CD4-positive, alpha-beta T cell treated with Interferon alpha-2 for 1 hour (primary cell): ENCODE measurements at places on chromosomes 1 and 21.

DNA sequence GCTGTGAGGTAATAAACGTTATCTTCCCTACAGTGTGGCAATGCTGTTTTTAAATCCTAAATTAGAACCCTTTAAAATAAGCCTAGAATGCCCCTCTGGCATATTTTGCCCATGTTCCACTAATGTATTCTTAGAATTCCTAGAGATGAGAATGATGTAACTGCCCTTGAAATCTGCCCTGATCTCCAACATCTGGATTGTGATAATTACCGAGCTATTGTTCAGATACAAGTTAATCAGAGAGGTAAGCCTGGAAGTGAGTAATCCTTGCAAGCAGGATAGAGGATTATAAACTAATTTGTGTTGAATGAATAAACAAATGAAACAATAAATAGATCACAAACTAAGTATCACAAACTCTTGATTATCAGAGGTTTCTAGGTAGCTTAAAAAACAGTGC, 107.8 kb upstream of the DMRTA2 start:
- no peak for DNase-seq

DNA sequence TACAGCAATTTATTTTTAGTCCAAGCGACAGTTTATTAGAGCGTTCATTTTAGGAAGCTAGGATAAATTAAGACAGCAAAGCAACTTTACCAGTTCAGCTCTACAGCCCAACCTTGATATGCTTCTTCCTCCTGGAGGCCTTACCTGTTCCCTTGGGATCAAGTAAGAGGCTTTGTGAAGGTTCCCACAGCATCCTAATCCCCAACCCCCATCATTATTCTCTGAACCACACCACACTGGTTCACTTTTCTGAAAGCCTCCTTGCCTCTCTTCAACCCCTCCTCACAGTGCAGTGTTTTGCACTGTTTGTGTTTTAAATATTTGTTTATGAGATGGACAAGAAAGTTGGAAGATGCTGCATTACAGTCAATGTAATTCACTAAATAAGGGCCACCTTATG, 126.3 kb upstream of the CXADR start:
- DNase-seq = no peak

GRCh38 chr1:155170101-155170785, 2.9 kb downstream of the KRTCAP2 start:
- no peak for DNase-seq

- no peak for DNase-seq
Measured at GRCh38 chr1:73475316-73475870, 722.6 kb downstream of the LRRIQ3 start.

GRCh38 chr1:78673120-78673519, 23.5 kb downstream of the IFI44 start:
- DNase-seq = no peak

DNA sequence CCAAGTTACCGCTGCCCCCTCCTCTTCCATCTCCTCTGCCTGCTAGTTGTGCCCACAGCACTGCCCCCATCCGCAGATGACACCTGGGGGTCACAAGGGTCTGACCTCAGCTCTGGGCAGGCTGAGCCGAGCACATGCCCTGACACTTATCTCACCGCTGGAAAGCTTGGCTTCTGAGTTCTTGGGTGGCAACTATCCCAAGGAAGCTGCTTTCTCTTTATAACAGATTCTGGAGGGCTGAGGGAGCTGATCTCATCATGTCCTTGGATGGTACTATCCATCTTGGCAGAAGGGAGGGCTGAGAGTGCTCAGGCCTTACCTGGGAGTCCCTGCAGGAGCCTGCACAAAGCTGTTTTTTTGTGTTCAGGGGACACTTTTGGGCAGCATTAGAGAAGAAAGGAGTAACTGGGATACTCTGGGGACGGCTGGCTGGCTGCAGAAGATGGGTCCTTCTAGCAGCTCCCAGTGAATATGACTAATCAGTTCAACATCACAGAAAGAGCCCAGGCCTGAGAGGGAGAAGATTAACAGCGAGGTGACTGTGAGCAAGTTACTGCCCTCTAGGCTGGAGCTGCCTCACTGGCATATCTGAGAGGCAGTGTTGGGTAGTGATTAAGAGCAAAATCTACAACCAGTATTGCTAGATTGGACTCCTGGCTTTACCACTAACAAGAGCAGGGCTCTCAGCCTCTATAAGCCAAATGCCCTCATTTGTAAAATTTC, 71.6 kb downstream of the PLXNA2 start:
- DNase-seq = no peak

DNA sequence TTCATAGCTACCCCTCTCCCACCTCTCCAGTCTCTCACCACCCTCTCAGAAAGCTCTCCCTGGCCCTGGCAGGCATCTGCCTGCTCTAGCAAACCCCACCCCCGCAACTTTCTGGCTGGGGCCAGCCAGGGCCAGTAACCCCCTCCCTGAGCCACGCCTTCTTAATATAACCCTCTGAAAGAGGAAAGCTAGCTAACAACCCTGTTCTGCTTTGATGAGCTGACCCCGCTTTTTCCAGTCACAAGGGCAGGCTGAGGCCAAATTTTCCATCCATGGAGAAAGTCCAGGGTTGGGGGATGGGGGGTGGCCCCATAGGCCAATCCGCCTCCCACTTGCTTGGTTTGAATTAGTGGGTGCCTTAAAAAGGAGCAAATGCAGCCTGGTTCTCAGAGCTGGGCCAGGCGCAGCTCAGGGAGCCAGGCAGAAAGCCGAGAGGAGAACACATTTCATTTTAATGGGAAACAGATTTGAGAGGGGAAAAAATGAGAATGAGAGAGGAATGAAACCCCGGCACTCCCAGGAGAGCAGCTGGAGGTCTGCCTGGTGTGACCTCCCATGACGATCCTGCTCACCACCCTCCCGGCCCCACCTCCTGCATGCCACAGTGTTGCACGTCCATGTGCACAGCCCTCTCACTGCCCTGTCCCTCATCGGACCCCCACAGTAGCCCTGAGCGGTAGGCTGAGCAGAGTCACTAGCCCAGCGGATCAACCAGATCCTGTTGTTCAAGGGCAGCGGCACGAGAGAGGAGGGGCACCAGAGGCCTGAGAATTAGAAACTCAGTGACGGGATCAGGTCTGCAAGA, 62.3 kb downstream of the OPTC start:
- no peak for DNase-seq

- DNase-seq = no peak
Measured at GRCh38 chr1:161768986-161769672, 3.0 kb downstream of the ATF6 start.

GRCh38 chr1:21926814-21927532, 10.1 kb downstream of the HSPG2 start:
- no peak for DNase-seq

GRCh38 chr1:6005276-6005917, 13.2 kb upstream of the NPHP4 start:
- no peak for DNase-seq

GRCh38 chr1:221478050-221478949, 263.6 kb downstream of the DUSP10 start:
- DNase-seq = peak; percentile 38

GRCh38 chr21:25005388-25005787, 601.9 kb downstream of the MRPL39 start:
- DNase-seq = no peak

GRCh38 chr1:201493757-201494617, 12.9 kb downstream of the CSRP1 start:
- DNase-seq = no peak

DNA sequence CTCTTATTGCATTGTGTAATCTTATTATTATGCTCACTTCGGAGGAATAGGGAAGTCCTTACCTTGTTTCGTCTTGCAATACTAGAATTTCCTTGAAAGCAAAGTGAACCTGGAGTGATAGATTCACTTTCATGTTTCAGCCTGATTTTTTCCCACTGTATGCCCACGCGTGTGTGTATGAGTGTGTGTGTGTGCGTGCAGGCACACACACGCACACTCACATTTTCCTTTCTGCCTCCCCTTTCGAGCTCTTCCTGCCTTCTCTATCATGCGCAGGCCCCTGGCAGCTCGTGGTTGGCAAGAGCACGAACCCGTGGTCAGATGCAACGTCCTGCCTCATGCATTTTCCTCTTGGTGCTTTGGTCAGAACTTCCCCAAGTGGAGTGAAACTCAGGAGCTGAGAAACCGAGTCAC, at the start of gene GCSAML:
Gene GCSAML, plus strand, starts transcription at position 366 of the 414 bp plus-strand sequence. CDS start 58 bp downstream, outside the sequence.
- no peak for DNase-seq

- no peak for DNase-seq
Measured at GRCh38 chr1:188652678-188653077, 1823.9 kb downstream of the PLA2G4A start.

- no peak for DNase-seq
Measured at GRCh38 chr1:10583641-10584040, 108.9 kb downstream of the PEX14 start.

GRCh38 chr1:185498207-185498606, 181.2 kb upstream of the IVNS1ABP start:
- no peak for DNase-seq

- no peak for DNase-seq
Measured at GRCh38 chr1:147635342-147635741, 35.0 kb downstream of the ACP6 start.

GRCh38 chr1:82640352-82640751, 839.6 kb downstream of the ADGRL2 start:
- no peak for DNase-seq

GRCh38 chr21:15140321-15141019, 75.7 kb upstream of the NRIP1 start:
- DNase-seq = no peak

DNA sequence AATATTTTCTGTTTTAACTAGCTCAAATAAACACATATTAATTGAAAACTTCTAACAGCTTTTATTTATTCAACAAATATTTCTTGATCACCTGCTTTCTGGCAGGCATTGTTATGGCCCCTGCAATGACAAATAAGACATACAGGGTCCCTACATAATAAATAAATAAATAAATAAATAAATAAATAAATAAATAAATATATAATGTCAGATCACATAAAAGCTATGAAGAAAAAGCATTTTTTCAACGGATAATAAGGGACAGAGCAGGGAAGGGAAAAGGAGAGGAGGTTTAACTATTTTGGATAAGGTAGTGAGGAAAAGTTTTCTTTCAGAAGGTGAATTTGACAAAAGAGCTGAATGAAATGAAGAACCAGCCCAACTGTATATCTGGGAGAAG, 115.0 kb downstream of the MAGI3 start:
- no peak for DNase-seq

DNA sequence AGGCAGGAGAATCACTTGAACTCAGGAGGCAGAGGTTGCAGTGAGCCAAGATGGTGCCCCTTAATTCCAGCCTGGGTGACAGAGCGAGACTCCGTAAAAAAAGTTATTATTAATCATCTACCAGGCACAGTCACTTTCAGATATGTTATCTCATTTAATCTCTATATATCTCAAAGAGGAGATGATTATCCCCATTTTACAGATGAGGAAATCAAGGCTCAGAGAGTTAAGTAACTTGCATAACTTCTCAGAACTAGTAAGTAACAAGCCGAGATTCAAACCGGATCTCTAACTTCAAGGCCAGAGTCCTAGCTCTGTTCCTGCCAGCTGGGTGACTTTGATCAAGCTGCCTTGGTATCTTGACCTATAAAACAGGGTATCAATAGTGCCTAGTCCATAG, 17.5 kb downstream of the DIO1 start:
- DNase-seq = no peak

DNA sequence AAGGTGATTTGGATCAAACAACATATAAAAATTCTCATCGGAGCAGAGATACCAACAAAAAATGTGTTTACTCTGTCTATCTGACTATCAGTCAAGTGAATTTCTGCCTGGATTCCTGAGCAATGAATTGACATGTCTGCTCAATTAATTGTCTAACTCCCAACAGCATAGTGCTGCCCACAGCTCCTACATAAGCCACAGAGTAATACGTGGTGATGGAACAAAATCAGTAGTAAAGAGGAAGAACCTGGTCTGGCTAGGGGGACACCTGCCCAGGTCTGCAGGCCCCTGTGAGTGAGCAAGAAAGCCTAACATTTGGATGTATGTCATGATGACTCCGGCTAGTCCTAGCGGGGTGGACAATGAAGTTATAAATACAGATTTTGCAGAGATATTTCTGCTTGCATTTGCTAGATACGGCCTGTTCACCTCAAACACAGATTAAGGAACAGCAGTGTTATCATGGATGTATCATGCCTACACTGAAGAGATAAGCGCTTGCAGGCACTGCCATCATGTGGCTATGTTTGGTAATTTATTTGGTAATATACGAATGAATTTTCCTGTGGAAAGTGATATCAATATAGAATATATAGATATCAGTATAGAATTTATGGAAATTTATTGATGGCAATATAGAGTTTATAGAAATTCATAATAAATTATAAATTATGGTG, 69.6 kb upstream of the LRRC8B start:
- peak; percentile 81 for DNase-seq

DNA sequence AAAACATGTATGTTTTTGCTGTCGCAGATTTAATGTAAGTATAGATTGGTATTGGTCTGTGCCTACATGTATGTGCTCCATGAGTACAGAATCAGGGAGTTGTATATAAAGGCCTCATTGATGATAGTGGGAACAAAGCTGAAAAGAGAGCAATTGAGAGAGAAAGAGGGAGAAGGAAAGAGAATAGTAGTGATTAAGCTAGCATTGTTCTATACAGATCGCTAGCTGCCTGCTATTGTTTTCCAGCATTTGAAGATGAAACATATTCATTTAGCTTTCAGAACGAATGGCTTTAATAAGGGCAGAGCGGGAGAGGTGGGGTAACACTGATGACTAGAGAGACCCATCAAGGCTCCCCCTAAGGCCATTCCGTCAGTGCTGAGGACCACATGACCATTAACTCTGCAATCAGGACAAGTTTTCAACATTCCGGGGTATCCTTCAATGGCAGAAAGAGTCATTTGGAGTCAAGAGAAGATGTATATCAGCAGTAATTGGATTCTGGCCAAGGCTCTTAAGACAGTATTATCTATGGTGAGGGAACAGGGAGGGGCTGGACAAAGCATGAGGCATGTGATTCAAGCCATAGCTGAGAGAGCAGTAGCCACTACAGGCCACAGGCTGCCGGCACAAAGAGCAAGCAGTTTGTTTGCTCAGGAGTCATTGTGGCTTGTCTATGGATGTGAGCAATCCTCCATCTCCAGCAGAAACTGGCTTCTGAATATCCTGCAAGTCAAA, 176.5 kb downstream of the PBX1 start:
- DNase-seq = no peak

- DNase-seq = no peak
Measured at GRCh38 chr1:10759413-10760200, 36.8 kb downstream of the CASZ1 start.

DNA sequence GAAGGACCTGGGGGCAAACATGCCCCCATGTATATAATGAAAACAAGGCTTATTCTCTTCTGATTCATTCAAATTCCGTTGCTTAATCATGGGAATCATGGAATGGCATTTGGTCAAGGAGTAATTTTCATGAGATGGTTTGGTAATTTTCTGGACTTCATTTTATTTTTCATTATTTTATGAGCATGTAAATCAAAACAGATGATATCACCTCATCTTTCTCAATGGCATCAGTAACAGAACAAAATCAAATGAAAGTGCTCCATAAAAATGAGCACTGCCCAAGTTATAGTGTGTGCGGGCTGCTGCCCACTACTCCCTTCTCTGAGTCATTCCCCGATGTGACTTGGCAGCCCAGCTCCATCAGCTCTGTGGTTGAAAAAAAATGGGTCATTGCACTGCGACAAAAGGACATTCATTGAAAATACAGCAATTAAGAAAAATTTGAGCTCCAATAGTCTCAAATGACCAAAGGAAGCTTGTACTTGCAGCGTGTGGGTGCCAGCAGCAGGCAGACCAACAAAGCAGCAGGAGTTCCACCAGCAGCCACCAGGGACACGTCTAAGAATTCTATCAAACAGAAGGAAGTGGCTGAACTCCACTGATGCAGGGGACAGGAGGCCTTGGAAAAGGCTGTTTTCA, 84.3 kb upstream of the VAV3 start:
- DNase-seq = peak; percentile 40
